ENCODE measurements at places on chromosomes 4 and X.
A peak's percentile ranks its signal among the peaks of the same experiment; 100 is the strongest.

DNA sequence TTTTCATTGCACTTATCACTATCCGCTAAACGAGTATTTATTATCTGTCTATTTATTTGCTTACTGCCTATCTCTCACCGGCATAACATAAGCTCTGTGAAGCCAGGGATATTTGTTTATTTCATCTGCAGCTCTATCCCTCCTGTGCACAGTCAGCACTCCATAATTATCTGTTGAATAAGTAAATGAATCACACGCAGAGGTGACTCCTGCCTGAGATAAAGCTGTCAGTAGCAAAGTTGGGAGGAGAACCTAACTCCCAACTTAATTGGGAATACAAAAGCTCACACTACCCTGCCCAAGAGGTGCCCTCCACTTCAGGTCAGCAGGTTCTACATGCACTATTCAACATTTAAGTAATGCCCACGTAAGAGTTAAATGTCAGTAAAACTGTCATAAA lies 85.7 kb downstream of the CORIN start:
- DNase-seq, result no peak

DNA sequence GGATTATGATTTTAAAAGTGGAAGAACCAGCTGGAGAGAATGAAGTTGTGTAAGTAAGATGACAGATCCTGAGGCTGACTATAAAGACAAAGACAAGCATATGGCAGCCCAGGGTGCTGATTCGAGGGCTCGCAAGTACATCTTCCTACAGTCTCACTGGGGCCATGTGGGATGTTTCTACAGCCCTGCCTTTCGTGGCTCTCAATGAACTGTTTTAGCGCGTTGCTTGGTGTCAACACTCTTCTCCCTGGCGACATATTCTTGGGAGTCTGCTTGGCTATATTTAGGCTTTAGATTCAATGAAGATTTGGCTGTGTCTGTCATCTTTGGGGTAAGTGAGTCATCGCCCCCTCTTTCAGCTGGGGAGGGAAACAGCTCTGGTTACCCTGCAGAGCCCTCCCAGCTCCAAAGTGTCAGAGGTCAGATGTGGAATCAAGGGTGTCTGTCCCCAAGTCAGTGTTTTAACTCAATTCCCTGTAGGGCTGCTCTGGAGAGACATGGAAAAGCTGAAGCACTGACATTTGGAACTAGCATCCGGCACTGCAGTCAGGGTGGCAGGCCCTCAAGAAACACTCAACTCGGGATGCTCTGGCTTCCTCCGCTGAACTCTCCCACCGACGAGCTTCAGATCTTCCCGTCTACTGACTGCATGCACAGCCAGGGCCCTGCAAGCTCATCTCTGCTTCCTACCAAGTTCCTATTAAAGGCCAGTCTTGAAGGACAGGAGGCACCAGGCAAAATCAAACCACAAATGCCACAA lies 65.7 kb downstream of the GATB start:
- DNase-seq, result peak; percentile 4

GRCh38 chrX:37776987-37777325 lies 2.9 kb upstream of the CYBB start:
- no peak for DNase-seq

DNA sequence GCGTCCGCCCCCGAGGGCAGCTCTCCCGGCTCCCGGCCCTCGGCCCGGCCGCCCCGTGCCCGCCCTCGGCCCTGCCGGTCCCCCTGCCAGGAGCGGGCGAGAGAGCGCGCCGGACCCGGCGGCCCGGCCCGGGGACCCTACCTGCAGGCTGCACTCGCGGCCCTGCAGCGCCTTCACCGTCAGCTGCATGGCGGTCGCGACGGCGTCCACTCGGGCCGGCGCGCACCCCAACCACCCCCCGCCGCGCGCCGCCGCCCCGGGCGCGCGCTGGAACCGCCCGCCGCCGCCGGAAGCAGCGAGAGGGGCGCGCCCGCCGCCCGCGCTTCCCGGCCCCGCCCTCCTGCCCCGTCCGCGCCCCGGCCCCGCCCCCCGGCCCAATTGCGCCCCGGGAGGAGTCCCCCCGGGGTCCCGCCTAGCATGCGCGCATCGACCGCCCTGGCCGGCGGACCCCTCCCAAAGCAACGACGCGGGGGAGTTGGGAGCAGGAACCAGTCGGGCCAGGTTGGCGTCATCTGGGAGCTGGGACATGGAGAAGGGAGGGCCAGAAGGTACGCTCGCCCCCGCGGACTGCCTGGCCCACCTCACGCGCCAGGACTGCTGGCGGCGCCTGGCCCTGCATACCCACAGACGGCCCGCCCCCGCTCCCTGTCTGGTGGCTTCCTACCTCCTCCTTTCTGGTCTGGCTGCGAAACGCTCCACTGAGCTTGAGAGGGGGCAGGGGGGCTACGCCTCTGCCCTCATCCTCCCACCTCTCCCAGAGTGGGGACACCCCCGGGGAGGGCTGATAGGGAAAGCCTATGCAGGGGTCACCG lies at the start of gene UBL4A:
UBL4A (minus strand) TSS at position 220 of the 812 bp plus-strand sequence; CDS start at position 189, 31 bp downstream.
- DNase-seq, result no peak

DNA sequence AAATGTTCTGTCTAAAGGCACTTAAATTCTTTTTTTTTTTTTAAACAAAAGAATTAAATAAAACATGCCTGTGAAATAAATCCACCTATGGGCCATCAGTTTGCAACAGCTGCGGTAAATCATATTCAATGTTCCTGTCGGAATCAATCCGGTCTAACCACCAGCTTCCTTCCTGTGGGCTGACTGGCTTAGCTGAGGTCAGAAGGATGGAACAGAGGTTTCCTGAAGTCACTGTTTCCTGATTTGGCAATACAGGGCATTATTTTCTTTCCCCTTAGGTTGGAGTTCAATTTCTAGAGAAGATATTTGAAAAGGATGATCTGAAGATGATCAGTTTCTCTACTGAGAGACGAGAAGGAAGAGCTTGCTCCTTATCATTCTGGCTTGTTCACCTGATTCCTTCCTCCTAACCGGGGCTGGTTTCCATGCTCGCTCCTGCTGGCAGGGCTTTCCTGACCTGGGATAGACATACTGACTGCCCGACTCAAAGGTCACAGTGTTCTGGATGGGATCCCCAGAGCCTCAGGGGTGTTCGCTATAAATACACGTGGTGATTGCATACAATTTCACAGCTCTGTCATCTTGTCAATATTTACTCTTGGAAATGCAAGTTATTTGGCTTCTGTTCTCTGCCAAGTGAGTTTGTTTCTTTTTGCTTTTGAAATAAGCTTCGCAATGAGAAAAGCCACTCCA lies 21.7 kb downstream of the PDLIM3 start:
- peak; percentile 80 for DNase-seq

- peak; percentile 33 for DNase-seq
Measured at GRCh38 chr4:184322328-184323025, 104.8 kb upstream of the ENPP6 start.

GRCh38 chr4:71441186-71442169 lies 102.7 kb downstream of the SLC4A4 start:
- peak; percentile 44 for DNase-seq

DNA sequence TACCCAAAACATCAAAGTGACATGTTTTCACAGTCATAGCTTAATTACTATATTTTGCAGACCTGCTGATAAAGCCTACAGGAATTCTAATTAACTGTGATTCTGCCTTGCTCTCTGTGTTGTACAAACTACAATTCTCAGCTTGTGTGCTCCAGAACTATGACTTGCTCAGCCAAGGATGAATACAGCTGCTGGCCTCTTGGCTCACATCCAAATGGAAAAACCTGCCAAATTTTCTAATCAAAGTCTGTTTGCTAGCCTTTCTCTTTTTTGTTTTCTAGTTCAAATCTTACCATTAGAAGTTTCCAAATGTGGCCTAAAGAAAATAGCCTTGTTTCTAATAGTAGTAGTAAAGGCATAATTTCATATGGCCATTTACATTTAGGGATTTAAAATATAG lies 1176.8 kb downstream of the FAM133A start:
- no peak for DNase-seq

DNA sequence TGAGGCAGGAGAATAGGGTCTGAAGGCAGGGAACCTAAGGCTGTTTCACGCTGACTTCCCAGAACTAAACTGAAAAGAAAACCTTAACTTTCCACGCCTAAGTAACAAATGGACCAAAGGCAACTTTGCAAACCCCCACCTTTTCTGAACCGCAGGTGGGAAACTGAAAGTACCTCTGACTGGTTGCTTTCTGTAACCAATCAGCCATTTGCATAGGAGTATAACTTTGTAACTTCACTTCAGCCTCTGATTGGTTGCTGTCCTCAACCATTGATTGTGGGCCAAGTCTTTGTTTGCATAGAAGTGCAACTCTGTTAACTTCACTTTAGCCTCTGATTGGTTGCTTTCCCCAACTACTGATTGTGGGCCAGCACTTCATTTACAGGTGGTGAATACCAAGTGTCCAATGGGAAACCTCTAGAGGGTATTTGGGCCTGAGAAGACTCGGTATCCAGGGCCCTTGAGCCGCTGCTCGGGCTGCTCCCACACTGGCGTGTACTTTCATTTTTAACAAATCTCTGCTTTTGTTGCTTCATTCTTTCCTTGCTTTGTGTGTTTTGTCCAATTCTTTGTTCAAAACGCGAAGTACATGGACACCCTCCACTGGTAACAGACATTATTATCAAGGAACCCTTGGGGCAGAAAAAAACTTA lies 121.6 kb upstream of the CBR4 start:
- DNase-seq, result no peak

- DNase-seq, result no peak
Measured at GRCh38 chr4:105277702-105278101, 131.0 kb downstream of the TET2 start.

DNA sequence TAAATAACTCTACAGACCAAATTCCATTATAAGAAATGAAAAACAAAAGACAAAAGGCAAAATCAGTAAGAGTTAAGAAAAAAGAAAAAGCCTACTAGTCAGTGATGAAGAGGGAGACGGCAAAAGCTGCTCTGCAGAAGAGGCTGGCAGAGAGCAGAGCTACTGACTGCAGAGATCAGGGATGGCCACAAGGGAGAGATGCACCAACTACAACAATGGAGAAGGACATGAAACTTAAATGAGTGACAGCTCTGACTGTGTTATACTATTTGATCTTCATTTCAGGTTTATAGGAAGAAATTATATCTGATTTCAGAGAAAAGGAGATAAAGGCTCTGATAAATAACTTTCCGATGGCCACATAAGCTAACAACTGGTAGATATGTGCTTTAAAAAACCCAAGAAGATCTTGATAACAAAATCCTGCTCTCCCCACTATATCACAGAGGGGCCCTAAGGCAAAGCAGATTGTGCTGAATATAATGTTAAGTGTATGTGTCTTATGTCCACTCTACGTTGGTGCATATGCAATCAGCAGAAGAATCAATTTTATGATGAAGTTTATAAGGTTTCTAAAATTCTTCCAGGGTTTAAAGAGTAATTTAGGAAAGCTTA lies 58.4 kb upstream of the COX18 start:
- DNase-seq, result peak; percentile 3

GRCh38 chr4:95637043-95637600 lies 88.3 kb upstream of the UNC5C start:
- DNase-seq, result no peak

DNA sequence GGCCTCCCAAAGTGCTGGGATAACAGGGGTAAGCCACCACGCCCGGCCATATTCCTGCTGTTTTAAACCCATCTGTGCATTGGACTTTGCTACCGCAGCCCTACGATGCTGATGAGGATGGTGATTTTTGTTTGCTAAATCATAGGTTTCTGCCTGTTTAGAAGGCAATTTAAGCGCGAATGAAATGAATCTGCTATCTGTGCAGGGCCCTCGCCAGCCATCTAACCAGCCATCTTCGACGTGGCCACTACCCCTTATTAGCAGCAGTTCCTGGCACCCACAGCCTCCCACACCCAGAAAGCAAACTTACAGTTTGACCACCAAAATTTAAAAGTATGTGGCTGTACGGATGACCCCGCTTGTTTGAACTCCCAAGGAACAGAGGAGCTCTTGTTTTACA lies 178.5 kb downstream of the SHOX start:
- DNase-seq, result no peak

DNA sequence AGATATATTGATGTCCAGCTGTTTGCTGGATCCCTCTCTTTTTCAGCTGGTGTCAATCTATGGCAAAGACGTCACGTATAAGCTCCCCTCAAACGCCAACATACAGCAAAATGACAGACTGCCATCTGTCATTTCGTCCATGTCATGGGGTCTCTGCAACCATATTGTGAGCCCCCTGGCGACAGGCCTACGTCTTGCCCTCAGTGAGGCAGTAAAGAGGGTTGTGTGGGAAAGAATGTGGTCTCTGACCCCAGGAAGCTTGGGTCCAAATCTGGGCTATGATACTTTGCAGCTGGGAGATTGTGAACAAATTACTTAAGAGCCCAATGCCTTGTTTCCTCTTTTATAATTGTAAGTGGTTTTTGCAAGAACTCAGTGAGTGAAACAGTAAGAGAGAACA lies 7.4 kb downstream of the SUPT20HL2 start:
- no peak for DNase-seq

GRCh38 chr4:8280158-8280875 lies 10.8 kb downstream of the HTRA3 start:
- DNase-seq, result no peak

DNA sequence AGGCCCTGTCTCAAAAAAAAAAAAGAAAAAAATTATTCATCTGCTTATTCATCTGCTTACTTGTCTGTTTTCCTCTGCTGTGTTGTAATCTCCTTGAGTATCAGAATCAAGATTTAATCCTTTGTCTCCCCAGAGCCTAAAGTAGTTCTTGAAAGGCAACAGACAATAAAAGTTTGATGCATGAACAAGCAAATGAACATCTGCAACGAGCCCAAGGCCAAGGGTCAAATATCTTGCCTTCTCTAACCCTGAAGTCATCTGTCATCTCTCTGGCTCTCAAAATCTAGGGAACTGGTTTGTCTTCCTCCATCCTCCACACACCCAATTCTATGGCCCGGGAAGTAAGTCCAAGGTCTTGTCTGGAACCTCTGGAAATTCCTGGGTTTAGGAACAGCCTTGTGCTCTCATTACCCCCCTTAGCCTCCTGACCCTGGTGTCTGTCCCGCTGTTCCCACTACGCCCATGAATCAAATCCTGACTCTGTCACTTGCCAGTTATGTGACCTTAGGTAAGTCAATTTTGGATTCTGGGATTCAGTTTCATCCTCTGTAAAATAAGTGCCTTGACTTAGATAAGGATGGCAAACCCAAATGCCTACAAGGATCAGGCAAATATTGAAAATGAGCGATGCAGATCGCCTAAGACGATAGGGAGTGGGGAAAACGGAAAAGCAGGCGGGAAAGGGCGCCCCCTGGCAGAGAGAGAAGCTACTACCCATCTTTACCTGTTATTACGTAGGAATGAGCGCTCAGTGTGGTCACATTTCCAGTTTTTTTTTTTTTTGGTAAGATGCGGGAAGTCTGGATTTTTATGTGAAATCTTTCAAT lies 102.7 kb upstream of the DHX15 start:
- peak; percentile 24 for DNase-seq
